ENCODE measurements at places on chromosomes 4 and X.

DNA sequence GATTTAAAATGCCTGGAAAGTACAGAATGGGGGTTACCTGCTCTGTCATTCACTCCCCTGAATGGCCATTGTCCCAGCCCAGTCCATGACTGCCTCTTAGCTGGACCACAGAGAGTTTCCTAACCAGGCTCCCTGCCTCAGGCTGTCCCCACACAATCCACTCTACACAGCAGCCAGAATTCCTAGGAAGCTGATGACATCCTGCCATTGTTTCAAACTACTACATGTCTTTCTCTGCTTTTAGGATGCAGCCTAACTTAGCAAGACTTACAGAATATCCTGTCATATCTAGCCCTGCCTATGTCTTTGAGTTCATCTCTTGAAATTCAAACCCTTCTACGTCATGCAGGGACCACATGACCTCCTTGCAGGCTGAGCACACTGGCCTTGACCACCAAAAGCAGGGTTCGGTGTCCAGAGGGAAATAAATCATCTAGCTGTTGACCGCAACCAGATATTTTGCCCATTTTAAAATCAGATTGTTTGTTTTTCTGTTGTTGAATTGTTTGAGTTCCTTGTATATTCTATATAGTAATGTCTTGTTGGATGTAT lies 16.1 kb upstream of the CRMP1 start:
- DNase-seq: no peak

DNA sequence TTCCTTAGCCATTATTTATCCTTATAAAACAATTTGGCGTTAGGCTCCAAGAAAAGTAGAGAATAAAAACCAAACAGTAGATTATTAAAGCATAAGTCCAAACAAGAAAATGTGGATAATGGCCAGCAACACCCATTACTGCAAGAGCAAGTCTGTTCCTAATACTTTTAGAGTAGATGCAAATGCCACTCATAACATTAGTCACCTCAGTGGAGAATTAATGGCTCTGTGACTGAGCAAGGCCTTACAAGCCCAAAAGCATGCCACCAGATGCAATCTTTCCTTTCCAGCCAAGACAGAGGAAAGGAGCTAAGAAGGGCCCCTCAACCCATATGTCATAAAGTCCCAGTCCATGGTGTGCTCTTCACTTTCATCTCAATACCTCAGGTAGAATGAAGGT lies 373.8 kb downstream of the OPHN1 start:
- no peak for DNase-seq

- no peak for DNase-seq
Observed at GRCh38 chr4:90833706-90834105, 706.5 kb downstream of the CCSER1 start.

- peak; percentile 28 for DNase-seq
Observed at GRCh38 chr4:127622921-127623796, 9.6 kb upstream of the INTU start.

GRCh38 chr4:26233350-26233749 lies 87.5 kb upstream of the RBPJ start:
- no peak for DNase-seq

GRCh38 chr4:66028668-66029067 lies 358.4 kb upstream of the EPHA5 start:
- DNase-seq: no peak

DNA sequence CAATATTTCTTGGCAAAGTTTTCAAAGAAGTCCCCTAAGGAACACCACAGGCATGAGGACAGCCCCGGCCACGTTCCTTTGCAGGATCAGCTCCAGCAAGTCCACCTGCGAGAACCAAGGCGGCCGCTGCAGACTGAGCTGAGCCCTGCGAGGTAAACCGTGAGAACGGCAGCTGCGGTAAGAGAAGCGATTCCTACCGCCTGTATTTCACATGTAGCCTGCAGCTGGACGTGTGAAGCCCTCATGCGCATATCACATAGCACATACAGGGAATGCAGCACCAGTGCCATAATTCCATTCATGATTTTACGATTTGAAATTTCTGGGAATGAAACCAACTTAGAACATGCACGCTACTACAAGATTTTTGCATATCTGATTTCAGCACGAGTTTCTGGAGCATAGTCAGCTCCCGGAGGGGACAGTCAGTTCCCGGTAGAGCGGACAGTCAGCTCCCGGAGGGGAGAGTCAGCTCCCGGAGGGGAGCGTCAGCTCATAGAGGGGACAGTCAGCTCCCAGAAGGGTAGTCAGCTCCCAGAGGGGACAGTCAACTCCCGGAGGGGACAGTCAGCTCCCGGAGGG lies 41.7 kb downstream of the FGFRL1 start:
- DNase-seq: no peak

DNA sequence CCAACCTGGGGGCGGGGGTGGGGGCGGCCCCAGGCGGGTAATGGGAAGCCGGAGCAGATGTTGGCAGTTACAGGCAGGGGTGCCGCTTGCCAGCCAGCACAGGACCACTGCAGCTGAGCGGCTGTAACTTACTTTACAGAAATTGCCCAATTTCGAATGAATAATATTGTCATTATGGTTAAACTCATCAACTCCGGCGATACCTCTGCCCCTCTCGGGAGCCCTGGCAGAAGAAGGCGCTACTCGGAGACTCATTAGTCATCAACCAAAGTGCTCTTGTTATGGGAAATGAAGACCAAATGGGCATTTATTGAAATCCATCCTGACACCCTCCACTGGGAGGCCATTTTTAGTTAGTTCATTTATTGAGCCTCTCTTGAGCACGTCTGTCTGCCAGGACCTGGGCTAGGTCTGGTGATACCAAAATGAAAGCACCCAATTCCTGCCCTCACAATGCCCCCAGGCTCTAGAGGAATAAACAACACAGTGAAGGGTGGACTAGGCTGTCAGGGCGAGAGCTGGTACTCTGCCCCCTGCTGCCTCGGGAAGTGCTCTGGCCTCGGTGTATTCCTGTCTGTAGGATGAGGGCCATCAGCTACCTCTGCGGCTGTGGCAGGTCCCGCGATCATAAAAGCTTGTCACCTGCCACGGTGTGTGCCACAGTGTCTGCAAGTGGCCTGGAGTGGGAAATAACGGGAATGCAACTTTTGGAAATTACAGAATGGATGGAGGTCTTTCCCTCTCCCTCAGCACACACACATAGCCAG lies 159.1 kb upstream of the PSAPL1 start:
- DNase-seq: no peak

DNA sequence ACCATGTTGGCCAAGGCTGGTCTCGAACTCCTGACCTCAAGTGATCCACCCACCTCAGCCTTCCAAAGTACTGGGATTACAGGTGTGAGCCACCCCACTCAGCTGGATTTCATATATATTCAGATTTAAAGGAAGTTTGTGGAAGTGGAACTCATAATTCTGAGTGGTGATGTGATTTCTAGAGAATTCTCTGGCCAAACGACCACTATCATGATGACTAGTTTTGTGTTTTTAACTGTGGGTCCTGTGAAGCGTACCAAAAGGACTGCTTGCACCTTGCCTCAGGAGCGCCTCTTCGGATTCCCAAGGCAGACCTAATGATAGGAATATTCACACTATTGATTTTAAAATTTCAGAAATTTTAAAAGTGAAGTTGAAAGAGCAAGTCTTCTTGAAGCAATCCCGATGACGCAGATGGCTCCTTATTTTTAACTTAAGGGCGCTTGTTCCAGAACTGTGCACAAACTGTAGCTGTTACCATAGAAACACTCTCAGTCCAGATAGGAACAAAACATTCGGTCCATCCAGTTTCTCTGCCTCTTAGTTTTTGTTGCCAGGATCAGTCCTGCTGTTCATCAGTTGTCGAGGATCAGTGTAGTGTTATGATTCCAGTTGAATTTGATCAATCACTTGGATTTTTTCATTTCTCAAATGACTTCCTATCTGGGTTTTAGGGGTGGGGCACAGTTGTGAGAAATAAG lies 51.7 kb upstream of the CLCN4 start:
- DNase-seq: no peak

DNA sequence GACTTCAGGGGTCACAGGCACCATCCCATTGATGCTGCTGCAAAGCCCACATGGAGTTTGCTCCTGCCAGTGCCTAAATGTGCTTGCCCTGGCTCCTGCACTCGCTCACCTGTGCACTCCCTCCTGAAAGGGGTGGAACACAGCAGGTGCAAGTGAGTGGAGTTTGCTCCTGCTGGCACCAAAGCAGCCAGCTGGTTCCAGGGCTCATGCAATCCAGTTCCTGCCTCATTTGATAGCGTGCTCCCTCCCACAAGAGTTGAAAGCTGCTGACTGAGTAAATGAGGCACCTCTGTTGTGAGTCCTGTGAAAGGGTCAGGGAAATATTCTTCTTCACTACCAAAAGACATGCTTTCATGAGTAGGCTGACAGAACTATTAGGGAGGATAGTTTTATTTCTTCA lies 30.5 kb downstream of the CXCL8 start:
- no peak for DNase-seq

DNA sequence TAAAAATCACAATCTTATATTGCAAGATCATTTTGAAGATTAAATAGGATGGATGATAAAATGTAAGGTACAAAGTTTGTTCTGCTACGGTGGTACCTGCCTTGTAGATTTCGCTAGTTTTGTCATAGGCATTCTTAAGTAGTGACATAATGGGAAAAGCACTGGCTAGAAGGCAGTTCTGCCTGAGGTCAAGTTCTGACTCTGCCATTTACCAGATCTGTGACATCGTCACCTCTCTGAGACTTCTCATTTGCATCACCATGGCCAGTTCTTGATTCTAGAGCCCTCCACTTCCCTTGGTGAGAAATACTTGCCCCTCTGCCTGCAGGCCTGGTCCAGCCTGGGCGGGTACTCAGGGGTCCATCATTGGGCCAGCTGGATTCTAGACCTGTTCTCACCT lies 85.2 kb downstream of the HS3ST1 start:
- no peak for DNase-seq

- no peak for DNase-seq
Observed at GRCh38 chr4:105710012-105710600, 1.5 kb downstream of the GSTCD start.

DNA sequence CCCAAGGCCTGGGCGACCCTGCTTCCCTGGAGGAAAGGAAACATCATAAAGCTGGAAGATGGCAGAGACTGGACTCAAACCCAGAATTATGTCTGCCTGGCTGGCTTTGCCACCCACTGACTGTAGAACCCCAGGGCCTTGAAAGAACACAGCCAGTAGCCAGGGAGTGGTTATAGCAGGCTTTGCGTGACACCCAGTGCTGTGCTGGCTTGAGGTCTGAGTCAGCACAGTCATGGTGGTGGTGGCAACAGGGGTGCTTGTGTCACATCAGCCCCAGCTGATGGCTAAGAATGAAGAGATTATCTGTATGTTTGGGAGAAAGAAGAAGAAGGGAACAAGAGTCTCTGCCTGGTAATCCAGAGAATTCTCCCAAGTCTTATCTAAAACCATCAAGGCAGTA lies 178.8 kb upstream of the SPIN4 start:
- DNase-seq: no peak

DNA sequence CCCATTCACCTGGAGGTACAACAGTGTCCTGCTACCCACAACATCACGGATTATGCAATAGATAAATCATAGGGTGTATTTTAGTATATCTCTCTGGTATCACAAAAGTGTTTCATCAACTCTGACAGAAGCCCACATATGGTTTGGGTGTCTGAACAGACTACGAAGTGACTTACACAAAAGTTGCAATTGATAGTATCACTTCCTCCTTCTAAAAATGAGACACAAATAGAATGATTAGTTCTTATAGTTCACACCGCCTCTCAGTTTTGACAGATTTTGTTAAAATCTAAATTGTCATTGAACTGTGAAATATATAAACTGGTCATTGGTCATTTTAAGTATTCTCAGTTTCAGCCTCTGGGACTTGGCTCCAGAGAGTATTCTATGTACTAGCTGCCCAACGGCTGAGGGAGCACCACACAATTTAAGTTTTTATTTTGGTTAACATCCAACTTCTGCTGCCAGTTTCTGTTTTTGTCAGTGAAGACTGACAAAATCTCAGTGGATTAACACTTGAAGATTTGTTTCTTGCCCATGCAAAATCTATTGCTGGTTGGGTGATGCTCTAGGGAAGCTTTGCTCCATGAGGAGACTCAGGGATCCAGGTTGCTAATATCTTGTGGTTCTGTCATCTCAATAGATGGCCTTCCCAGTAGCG lies 113.8 kb upstream of the PUDP start:
- DNase-seq: peak; percentile 53

DNA sequence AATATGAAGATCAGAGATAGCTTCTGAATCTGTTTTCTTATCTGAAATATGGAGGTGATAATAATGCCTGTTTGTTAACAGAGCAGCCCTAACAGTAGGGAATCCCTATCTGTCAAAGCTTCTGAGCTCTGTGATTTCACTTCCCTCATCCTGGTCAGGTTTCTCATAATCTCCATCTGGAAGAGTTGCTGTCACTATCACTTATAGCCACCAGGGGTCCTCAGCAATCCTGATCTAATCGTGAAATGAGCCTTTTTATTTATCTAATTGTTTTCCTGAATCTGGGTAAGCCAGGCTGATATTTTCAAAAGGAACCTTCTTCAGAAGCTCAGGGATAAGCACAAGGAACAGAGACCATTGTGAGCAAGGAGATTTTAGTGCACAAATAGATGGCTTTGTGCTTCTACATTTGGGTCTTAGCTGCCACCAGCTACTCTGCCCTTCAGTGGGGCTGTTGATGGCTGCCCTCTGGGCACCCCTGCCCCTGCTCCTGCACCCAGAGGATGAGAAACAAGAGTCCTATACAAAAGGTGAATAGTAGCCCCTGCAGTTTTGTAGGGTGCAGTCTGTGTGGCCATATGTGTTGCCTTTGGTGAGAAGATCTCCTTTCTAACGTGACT lies 196.4 kb upstream of the RADX start:
- peak; percentile 17 for DNase-seq

GRCh38 chr4:113316879-113317278 lies 267.4 kb downstream of the ANK2 start:
- DNase-seq: peak; percentile 46

DNA sequence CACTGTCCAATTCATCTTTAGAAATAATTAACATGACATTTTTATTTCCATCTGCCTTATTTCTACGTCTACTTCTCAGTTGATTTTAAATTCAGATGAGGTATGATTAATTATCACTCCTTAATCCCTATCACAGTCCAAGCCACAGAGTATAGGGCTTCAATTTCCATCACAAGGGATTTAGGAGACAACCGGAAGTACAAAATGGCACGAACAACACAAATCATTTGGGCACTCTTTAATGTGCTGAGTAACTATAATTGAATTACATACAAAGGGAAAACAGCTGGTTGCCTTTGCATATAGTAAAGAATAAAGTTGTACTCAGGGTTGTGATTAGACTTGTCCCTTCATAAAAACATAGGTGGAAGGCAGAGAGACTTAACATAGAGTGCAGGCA lies 290.4 kb upstream of the MAGEB16 start:
- no peak for DNase-seq

- DNase-seq: no peak
Observed at GRCh38 chrX:15435836-15436619, 51.8 kb upstream of the VEGFD start.

- DNase-seq: no peak
Observed at GRCh38 chr4:173917255-173917960, 366.1 kb downstream of the FBXO8 start.

DNA sequence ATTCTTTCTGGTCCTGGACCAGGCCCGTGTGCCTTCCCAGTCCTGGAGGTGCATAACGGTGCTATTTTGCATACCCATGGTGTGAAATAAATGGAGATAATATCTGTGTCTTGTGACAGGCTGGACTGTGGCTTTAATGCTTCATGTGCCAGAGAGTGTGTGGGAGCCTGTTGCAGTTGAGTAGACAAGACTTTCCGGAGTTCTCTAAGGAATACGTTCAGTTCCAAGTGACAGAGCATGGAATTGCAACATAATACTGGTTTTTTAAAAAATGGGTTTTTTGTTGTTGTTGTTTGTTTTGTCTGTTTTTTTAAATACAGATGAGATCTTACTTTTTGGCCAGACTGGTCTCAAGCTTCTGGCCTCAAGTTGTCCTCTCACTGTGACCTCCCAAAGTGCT lies 74.0 kb downstream of the HPRT1 start:
- no peak for DNase-seq
